ENCODE measurements at places on chromosomes 1 and 21.

GRCh38 chr21:41832596-41833496 is 46.3 kb downstream of the PRDM15 start:
- DNase-seq: no peak

DNA sequence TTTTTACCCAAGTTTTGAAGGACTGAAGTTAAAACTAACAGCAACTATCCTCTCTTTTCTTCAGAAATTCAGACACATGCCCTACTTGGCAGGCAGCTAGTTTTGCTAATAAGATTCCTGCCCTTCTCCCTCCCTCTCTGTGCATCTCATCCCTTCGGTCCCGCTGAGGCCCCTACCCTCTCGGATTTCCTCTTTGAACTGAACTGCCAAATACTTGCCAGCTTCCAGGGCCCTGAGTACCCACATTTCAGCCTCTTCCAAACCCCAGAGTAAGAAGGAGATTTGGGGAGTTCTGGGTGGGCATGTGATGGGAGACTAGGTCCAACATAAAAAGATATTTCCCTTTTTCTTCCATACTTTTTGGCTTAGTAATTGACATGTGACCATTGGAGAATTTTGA is 116.5 kb upstream of the JUN start:
- DNase-seq: no peak

GRCh38 chr1:47180603-47181094 is 9.2 kb downstream of the PDZK1IP1 start:
- DNase-seq: no peak

DNA sequence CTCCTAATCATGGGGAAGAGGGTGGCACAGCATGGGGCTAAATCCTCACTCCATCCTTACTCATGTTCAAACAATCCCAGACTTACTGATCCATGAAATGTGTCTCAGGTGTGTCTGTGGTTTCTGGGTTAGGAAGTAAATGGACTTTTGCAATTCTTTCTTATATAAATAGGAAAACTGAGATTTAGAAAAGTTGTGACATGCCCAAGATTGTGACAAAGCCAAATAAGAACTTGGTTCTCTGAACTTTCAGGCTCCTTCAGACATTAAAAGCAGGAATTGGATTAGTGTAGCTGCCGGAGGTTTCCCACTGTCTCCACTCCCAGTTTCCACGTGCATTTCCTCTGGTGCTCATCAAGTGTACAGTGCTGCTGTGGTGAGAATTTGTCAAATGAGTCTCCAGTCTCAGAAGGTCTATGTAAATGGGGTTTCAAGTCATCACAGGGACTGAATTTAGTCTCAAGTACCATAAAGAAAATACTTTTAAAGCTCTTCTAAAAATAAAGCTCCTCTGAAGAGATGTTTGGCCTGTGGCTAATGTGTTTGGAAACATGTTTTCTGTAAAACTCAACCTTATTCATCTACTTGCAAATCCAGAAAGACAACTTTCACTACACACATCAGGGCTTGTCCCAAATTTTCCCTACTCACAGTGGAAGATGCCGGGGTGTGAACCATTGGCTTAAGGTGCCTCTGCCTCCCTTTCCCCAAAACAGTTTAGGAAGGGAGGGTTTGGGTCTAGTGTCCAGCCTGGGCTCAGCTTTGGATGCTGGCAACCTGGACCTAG is 115.2 kb downstream of the NGF start:
- DNase-seq: no peak

- DNase-seq: no peak
Observed at GRCh38 chr1:46526013-46526690, 25.3 kb downstream of the KNCN start.

DNA sequence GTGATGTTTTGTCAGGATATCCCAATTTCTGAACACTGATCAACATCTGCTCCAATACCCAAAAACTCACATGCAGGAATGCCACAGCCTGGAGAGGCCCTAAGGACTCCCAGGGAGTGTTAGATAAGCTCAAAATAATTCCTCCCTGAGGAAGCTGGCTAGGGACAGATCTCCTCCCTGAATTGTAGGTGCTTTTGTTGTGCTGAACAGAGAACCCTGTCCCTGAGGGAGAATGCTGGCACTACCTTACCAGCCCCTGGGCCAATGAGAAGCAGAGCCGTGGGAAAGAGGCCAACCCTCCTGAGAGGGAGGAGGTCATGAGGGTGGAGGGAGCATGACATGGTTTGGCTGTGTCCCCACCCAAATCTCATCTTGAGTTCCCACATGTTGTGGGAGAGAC is 73.6 kb upstream of the PTGFRN start:
- no peak for DNase-seq

DNA sequence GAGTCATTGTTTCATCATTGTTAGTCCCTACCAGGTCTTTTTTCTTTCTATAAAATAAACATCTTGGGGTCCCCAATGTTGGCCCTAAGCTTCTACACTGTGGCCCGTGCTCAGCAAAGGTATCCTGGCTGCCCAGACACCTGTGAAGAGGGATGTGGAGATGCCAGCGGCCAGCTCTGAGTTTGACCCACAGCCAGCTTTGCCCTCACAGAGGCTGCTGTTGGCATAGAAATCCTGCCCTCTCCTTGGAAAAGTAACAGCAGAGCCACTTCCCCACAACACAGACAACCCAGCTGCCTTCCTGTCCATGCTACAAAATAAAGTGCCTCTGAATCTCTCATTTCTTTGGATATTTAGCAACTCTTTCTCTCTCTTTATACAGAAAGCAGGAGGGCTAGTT is 6.0 kb downstream of the TRIM62 start:
- DNase-seq: no peak

- DNase-seq: no peak
Observed at GRCh38 chr1:225866061-225866837, 15.9 kb downstream of the TMEM63A start.

- no peak for DNase-seq
Observed at GRCh38 chr1:147717051-147717705, 43.2 kb downstream of the GJA5 start.

GRCh38 chr1:224503161-224504118 is 68.8 kb upstream of the WDR26 start:
- peak; percentile 97 for DNase-seq

DNA sequence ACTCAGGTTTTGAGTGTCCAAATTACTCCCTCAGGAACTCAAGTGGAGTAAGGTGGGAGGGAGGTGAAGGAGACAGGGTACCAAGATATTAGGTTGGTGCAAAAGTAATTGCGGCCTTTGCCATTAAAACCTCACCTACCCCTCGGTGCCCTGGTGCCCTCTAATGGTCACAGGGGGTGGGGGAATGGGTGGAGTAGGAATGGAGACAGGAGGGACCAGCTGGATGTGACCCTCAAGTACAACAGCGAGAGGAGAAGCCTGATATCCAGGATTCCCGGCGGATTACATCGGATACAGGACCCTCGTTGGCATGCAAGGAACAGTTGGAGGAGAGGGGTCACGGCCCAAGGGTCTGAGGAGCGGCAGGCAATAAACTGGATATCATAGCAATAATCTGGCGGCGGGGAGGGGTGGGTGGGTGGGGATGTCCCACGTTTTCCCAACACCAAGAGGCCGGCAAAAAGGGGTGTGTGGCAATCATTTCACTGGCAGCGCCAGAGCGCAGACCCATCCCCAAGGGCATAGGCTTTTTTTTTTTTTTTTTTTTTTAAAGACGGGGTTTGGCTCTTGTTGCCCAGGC is 4.3 kb upstream of the ZBTB7B start:
- no peak for DNase-seq

GRCh38 chr1:182329471-182329870 is 62.1 kb downstream of the GLUL start:
- DNase-seq: no peak

GRCh38 chr1:202844935-202845334 is 34.2 kb downstream of the PCAT6 start:
- DNase-seq: no peak

- DNase-seq: no peak
Observed at GRCh38 chr1:211478801-211479578, 13.0 kb downstream of the RD3 start.

DNA sequence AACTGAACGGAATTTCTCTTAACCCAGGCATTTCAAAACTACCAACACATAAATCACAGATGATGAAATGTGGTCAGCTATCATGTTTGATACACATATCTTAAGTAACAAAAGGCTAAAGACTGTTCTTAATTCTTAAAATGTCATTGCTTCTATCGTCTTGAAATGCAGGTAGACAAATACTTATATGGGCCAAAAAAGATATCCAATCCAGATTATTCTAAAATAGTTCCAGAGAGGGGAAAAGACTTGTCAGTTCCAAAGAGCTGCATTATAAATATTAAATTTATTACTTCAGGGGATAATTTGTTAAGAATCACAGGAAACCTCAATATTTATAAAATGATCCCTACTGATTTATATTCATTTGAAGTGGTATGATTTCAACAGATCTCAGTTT is 259.4 kb downstream of the FAF1 start:
- no peak for DNase-seq

DNA sequence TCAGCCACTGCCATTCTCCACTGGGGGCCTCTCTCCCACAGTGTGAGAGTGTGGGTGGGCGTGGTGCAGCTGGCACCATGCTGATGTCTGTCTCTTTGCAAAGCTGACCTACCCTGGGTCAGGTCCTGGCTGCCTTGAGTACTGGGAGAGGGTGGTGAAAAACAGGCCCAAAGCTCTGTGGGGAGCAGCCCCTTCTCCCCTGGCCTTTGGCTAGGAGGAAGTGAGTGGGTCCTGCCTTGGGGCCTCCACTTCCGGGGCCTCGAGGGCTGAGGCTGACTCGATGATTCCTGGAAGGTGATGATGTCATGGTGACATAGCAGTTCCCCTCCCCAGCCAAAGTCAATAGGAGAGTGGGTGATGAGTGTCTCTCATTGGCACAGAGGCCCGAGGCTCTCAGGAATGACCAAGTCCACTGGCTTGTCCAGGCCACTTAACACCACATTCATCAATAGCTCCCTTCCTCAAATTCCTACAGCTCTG is 53.0 kb downstream of the IER5 start:
- DNase-seq: no peak

GRCh38 chr1:70847013-70847412 is 200.6 kb downstream of the PTGER3 start:
- no peak for DNase-seq

GRCh38 chr1:117602862-117603261 is 3.0 kb upstream of the TENT5C start:
- no peak for DNase-seq

GRCh38 chr1:165367375-165367993 is 11.0 kb upstream of the LMX1A start:
- DNase-seq: no peak

GRCh38 chr1:211831558-211832323 is 1.2 kb upstream of the LPGAT1 start:
- DNase-seq: no peak

- no peak for DNase-seq
Observed at GRCh38 chr21:45545236-45545570, 3.0 kb upstream of the SLC19A1 start.

Data from Right ventricle myocardium inferior (tissue), 1 donor.